GM03348 (cell line): ENCODE measurements at places on chromosomes 11 and 22.

DNA sequence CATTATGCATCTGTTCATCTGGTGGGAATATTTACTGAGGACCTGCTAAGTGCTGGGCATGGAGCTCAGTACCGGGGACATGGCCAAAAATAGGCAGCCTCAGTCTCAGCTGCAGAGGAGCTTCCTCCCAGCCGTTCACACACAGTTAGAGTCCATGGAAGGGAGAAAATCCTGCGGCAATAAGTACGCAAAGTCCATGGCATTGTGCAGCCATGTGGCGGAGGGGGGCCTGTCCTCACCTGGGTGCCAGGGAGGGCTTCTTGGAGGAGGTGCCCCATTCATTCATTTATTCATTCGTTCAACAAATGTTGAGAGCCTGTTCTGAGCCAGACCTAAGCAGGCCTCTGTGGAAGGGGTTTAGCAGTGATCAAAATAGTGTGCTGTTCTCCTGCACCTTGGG lies 59.3 kb upstream of the ANO1 start:
- DNase-seq: no peak

DNA sequence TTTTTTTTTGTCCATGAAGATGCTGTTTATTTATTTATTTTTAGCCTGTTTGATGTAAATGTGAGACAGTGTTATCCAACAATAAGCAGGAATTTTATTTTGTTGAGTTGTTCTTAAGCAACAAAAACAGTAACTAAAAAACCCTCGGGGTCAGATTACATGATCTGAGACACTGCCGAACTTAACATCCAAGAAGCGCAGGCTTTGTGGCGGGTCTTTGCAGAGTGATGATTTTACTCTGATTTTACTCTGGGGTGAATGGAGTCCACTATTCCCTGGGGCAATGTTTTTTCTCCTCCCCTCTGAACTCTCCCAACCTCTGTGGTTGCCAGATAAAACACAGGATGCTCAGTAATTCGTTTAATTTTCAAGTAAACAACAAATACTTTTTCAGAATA lies 450.1 kb upstream of the B3GAT1 start:
- no peak for DNase-seq

GRCh38 chr11:2945031-2945756 lies 16.0 kb upstream of the PHLDA2 start:
- DNase-seq: peak; percentile 95

- DNase-seq: peak; percentile 69
These were observed 1.6 kb upstream of the PHLDA2 start for GRCh38 chr11:2930704-2931419.

GRCh38 chr11:12008790-12009616 lies 577 bp upstream of the DKK3 start:
- DNase-seq: peak; percentile 90
